GM23248 (cell line): ENCODE measurements at places on chromosomes 7 and 10.

GRCh38 chr7:51311166-51311565 lies 5.4 kb downstream of the COBL start:
- no peak for DNase-seq

DNA sequence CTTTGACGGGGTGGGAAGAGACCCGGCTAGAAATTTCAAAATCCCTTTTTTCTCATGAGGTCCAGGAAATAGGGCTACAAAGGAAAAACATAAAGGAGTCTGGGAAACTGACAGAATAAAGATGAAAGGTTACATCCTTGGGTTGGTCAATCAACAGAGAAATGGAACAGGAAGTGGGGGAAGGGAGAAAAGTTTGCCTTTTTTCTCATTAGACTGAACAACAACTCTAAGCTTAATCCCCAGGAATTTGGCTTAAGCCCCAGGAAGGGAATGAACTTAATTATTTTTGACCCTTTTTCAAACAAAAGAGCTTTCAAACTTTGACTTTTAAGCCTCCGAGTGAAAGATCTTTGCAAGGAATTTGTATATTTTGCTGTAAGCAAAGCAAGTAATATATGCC lies 32.7 kb downstream of the LGI1 start:
- DNase-seq: no peak

- DNase-seq: no peak
These were observed 219.1 kb upstream of the MKI67 start for GRCh38 chr10:128345353-128345752.

DNA sequence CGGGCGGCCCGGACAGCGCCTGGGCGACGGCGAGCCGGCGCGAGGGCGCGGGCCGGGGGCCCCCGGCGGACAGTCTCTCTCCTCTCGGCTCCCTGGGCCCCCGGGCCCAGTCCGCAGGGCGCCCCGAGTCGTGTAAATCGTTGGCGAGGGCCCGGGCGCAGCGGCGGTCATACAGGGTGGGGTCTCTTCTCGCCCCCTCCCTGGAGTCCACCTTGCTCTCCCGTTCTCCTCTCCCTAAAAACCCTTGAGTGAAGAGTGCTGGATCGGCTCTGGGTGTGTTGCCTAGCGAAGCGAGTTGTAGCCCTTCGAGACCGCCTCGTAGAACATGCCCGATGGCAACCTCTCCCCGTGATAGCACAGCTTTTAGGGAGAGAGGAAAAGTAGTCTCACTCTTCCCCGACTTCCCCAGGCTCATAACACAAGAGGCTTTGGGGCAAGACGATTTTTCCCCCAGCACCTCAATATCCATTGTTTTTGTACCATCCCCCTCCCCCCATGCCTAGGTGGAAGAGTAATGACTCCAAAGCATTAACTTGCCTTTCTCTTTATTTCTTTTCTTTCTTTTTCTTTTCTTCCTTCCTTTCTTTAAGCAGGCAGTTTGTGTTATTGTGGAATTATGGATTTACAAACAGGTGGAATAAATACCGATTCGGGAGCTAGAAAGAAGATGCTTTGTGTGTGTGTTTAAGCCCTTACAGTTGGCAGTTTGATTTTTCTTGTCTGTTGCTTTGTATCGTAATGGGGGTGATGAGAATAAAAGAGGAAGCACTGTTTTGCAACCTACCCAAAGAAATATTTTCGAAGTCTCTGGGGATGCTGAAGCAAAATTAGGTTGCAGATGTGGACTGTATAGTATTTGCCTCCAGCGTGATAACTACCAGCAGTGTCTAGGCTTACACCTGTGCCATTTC lies 822 bp downstream of the SHOC2 start:
- peak; percentile 63 for DNase-seq

- peak; percentile 62 for DNase-seq
These were observed 44.9 kb upstream of the CHST15 start for GRCh38 chr10:124138195-124138882.

- no peak for DNase-seq
These were observed 114.1 kb upstream of the MACROH2A2 start for GRCh38 chr10:69938541-69938991.

- DNase-seq: no peak
These were observed 270.9 kb downstream of the CCSER2 start for GRCh38 chr10:84599254-84599653.

GRCh38 chr7:94472608-94473007 lies 37.0 kb upstream of the CASD1 start:
- no peak for DNase-seq

GRCh38 chr7:99447943-99448342 lies 9.2 kb downstream of the CPSF4 start:
- no peak for DNase-seq

GRCh38 chr7:42456267-42456666 lies 219.3 kb upstream of the GLI3 start:
- no peak for DNase-seq

GRCh38 chr10:79349766-79350406 lies 2.6 kb downstream of the PPIF start:
- no peak for DNase-seq

DNA sequence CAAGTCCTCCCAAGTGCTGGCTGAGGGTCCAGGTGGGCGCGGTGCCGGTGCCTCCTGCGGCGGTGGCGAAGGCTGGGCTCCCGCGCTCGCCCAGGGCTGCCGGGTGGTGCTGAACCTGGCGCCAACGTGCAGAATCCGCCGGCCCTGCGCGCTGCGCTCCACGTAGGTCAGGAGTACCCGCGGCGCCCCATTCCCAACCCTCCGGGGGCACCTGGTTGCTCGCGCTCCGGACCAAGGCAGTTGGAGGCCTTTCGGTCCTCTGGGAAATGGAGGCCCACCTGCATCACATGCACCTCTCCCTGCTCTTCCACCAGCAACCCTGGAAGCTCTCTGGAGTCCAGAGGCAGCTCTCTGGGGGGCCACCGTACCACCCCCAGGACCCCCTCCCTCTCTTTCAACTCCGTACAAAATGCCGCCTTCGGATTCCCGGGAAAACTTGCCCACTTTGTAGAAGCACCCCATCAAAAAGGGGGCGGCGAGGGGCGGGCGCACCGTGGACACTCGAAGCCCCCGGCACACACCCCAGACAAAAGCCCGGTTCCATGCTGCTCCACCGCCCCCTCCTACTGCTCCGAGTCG lies 745 bp downstream of the SLC16A9 start:
- peak; percentile 1 for DNase-seq

DNA sequence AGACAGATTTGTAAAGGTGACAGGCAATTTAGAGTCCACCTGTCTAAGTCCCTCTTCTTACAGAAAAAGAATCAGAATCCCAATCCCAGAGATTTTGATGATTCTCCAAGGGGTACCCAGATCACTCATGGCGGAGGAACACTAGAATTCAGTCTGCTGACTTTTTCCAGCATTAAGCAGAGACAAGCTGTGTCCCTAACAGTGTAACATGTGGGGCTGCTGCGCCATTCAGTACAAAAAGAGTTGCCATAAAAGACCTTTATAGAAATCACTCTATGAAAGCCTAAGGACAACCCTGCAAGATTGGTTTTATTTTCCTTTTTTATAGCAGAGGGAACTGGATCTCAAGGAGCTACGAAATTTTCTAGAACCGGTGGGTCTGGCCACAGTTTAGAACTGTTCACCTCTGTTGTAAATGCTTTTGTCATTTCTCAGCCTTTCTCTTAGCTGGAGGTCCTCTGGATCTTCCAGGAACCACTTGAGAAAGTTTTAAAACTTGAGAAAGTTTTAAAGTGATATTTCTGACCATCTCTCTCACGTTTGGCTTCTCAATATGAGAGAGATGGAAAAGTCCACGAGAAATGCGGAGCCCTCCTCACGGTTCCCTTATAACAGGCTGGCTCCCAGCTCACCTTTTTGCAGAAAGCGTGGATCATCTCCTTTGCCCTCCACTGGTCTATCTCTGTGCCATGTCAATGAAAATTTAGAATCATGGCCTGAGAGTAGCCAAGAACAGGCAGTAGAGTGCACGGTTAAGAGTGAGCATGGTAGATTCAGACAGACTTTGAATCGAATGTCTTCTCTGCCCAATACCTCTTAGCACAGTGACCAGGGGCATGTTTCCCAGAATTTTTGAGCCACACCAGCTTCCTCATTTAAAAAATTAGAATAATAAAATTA lies 826 bp downstream of the GIMAP7 start:
- no peak for DNase-seq

- DNase-seq: peak; percentile 5
These were observed 141.5 kb upstream of the DKK1 start for GRCh38 chr10:52172581-52172980.

GRCh38 chr7:43123457-43123856 lies 11.0 kb downstream of the HECW1 start:
- no peak for DNase-seq

DNA sequence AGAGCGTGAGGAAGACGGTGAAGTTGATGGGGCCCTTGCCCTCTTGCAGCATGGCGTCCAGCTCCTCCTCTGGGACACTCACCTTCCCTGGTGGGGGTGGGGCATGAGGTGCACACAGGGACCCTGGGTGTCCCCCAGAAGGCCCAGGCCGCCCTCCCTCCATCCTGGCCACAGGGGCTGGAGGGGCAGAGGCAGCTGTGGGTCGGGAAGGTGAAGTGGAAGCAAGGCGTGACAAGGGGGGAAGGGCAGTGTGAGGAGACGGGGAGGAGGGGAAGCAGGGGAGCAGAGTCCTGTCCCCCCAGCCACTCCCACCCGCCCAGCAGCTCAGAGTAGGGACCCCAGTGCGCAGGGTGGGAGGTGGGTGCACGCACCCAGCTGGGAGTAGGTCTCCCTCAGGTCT lies 791 bp downstream of the MYL7 start:
- no peak for DNase-seq

DNA sequence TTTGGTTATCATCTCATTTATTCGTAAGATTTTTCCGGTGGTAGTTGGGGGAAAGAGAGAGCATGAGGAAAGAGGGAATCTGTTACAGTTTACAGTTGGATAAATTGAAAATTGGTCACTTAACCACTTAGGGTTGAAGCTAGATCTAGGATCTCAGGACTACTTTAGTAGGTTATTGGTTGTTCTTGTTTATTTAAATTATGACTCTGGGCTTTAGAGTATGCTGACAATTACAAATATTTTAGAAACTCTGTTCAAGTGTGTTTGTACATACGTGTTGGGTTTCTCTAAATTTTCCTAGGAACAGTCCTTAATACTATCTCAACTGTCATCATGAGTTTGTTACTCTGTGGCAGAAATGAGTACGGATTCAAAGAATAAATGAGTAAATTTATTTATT lies 48.6 kb upstream of the STRIP2 start:
- DNase-seq: no peak

DNA sequence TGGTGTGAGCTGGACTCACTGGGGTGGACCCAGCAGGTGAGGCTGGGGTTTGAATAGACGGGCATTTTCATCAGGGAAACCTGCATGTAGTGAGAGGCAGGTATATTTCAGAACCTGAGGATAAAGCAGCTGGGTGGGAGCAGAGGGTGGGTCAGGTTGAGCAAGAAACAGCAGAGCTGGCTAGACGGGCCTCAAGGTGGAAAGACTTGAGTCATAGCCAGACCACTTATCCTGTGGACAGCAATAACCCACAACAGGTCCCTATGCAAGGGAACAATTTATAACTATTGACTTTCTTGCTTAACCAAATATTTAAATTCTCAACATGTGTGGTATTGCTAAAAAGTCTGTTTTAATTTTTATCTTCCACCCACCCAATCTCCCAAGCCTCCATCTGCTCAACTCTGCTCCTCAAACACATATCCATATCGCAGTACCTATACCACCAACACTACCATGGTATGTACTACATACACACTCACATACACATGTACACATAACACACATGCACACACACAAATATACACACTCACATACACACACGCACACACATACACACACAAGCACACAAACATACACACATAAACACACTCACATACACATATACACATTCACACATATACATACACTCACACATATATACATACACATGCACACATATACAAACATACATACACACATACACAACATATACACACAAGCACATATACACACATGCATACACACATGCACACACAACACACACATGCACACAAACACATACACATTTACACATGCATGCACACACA lies 129.0 kb upstream of the C7orf33 start:
- DNase-seq: no peak

DNA sequence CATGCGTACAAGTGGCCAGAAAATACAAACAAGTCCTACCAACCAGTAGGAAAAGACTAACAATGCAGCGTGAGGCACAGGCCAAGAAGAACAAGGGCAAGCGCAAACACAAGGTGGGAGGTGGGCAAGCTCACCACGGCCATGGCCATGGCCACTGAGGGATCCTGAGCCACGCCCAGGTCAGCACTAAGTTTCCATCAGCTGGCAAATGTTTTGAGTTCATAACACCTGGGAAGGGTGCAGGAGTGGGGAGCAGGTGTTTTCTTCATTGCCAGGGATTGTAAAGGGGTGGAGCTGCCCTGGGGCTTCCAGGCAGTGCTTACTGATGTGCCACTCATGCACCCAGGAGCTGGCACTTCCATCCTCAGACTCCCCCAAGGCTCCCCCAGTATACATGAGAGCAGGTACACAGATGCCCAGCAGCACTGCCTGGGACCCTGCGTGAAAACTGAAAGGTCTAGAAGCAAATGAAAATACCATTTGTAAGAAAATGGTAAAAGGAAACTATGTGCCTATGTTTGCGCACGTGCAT lies 139.2 kb upstream of the RET start:
- DNase-seq: no peak

- DNase-seq: no peak
These were observed 588.0 kb downstream of the SORCS1 start for GRCh38 chr10:106576534-106576933.

DNA sequence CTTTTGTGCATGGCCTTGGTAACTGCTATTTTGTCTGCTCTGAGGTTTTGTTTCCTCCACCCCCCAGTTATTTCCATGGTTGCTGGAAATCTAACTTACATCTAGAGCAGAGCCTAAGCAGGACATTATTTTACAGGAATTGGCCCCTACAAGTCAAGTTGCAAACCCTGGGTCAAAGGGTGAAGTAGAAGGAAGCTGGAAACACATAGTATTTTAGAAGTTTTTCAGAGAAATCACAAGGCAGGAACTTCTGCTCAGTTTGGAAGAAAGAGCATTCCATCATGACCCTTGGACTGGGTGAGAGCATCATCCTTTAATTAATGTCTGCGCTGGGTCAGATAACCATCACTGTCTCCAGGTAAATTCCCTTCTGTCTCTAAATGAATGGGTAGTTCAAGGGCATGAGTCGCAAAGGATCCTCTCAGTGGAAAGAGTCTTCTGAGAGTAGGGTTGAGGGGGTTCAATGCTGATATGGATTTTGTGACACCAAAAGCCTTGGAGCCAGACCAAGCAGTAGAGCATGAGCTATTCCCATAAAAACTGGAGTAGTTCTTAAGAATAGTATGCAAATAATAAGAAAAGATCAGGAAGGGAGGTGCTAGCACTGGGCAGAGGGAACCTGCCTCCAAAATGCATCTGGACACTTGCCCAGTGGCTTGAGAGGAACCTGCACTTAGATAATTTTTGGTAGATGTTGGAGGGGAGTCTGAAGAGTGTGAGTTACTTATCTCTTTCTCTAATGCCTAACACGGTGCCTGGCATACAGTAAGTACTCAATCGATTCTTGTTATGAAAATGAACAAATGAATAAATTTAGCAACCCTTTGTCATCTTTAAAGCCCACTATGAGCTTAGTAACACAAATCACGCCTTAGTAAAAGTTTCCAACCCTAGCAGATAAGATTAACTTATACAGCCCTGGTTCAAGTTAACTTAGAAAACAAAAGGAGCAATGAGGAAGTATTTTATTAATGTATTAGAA lies 160.6 kb upstream of the ADO start:
- DNase-seq: no peak
